ENCODE measurements at places on chromosomes 11 and 22.

DNA sequence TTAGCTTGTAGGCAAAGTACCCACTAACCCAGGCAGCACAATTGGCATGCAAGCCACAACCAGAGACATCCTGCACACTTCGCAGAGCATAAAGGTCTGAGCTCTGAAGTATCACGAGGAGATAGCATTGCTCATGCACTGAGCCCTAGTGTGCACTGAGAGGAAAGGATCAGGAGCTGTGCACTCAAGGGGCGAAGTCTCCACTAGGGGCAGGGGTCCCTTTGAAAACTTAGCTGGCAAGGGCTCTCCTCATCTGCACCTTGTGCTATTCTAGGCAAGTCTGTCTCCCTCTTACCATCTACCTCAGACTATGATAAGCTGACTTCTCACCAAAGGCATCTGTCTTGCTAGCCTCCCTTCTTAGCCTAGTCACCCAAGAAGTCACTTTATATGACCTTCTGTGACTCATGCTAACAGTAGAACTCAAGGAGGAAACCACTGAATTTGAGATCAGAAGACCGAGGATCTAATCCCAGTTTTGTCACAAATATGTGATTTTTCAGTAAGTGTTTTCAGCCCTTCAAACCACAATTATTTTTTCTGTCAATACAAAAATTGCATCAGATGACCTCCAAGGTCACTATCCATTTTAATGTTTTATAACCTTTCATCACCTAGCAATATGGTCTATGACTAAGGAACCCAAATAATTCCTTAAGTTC lies 1078.0 kb downstream of the NTM start:
- no peak for DNase-seq

DNA sequence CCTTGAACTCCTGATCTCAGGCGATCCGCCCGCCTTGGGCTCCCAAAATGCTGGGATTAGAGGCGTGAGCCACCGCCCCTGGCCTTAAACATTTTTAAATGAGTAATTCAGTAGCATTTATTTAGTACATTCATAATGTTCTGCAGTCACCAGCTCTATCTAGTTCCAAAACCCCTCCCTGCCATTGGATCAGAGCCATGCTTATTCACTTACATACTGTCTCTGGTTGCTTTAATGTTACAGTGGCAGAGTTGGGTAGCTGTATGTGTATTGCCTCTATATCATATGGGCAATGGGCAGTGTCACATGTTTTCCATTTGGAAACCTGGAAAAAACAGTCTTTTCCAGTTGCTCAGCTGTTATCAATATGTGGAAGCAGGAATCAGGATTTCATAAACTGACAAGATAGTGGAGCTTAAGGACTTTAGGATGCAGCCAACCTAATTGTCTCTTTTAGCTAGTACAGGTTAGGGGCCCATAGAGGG lies 10.5 kb downstream of the COA4 start:
- no peak for DNase-seq

DNA sequence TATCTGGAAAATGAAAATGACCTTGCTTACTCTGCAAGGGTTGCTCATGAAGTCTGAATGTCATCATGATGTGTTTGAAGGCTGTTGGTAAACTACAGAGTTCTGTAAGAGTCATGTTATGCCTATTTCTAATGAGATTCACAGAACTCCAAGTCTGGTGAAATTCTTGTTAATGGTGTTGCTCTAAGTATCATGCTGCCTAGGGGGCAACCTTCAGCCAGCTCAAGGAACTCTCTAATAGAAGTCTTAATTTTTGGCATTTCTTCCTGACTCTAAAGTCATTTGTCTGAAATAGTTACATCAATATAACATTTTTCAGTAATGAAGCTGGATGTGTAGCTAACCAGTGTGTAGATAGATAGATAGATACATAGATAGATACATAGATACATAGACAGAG lies 302.8 kb downstream of the FAT3 start:
- no peak for DNase-seq

DNA sequence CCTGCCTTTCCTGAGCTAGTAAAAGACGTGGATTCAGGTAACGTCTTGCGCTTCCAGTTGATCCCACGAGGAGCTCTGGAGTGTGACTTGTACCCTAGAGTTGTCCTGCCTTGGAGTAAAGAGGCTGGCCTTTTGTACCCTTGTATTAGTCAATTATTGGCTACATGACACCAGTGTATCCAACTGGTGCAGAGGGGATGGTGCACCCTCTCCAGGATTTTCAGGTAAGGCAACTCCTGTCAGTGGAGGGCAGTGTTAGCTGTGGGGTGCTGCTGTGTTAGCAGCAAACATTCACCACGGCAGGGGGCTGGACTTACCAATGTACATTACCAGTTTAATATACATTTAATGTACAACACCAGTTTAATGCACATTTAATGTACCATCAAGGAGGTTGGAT lies 233.5 kb downstream of the MIAT start:
- DNase-seq = no peak

GRCh38 chr22:20741634-20742581 lies 32.0 kb upstream of the SERPIND1 start:
- DNase-seq = no peak

- no peak for DNase-seq
Measured at GRCh38 chr22:43689356-43689755, 122.7 kb downstream of the EFCAB6 start.

GRCh38 chr22:20430101-20430719 lies 7.4 kb downstream of the SCARF2 start:
- no peak for DNase-seq

DNA sequence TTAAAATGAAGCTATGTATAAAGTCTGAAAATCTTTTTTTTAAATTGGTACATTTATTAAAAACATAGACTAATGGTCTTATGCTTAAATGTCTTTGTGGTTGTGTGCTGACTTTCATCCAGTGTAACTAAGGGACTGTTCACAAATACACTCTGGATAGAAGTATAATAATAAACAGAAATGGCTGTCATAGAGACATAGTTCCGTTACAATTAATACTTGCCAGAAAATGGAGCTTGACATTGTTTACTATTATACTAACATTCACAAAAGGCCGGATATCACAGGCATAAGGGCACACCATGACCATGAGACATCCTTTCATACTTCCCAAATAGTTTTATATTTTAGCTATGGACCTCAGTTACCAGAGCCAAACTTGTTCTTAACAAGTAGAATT lies 161.3 kb downstream of the DDX10 start:
- DNase-seq = no peak

- DNase-seq = no peak
Measured at GRCh38 chr11:69333149-69333710, 39.3 kb downstream of the MYEOV start.

DNA sequence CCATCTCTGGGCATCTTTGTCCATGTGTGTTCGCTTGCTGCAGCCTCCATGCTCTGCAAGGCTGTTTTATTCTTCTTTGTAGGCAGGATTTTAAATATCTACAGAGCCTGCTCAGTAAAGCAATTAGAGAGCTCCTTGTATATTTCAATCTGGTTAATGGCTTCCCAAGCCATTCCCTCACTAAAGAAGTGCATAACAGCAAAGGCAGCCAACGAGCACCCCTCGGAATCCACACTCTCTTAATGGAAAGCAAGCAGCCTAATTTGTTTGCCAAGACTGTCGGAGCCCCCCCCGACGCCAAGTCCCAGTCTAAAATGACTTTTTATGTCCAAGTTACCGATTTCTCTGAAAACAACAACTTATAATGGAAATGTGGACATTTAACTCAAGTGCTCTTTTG lies 123.6 kb downstream of the ARL14EP start:
- DNase-seq = no peak
